ENCODE measurements at places on chromosomes 6 and 20.
A peak's percentile ranks its signal among the peaks of the same experiment; 100 is the strongest.

DNA sequence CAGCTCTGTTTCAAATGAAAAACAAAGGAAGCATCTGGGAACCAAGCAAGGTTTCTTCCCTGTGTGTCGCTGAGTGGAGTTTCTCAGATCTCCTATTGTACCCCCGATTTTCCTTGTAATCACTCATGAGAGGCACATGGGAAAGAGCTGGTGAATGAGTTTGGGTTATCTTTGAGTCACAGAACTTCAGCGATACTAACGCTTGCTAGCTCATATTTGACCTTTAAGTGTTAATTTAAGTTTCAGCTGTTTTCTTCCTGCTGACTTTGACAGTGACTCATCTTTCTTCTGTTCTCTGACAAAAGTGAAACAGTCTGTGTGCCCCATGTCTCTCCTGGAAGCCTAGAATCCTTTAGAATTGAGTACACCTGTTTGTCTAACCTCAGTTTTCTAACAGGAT is 261.1 kb upstream of the RGS17 start:
- no peak for DNase-seq

DNA sequence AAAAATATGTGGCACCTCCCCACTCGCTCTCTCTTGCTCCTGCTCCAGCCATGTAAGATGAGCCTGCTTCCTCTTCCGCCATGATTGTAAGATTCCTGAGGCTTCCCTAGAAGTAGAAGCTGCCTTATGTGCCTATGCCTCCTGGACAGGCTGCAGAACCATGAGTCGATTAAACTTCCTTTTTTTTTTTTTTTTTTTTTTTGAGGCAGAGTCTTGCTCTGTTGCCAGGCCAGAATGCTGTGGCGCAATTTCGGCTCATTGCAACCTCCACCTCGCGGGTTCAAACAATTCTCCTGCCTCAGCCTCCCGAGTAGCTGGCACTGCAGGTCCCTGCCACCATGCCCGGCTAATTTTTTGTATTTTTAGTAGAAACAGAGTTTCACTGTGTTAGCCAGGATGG is 112.5 kb downstream of the FAM217A start:
- DNase-seq = no peak

GRCh38 chr6:104771258-104771832 is 88.4 kb downstream of the HACE1 start:
- no peak for DNase-seq

DNA sequence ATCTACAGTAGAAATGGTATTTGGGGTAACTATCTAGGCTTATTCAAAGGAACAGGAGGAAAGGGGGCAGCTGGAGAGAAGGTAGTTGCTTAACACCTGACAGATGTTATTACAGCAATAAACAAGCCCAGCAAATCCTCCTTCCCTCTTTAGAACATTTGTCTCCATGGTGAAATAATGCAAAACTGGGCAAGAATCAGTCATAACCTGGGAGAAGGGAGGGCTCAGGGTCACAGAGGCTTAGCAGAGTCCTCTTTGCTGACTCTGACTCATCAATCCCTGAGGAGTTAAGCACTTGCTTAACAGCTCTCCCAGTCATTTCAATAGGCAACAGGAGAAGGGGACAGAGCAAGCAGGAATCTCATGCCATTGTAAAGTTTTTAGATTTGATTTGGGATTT is 230.3 kb downstream of the IBTK start:
- no peak for DNase-seq

DNA sequence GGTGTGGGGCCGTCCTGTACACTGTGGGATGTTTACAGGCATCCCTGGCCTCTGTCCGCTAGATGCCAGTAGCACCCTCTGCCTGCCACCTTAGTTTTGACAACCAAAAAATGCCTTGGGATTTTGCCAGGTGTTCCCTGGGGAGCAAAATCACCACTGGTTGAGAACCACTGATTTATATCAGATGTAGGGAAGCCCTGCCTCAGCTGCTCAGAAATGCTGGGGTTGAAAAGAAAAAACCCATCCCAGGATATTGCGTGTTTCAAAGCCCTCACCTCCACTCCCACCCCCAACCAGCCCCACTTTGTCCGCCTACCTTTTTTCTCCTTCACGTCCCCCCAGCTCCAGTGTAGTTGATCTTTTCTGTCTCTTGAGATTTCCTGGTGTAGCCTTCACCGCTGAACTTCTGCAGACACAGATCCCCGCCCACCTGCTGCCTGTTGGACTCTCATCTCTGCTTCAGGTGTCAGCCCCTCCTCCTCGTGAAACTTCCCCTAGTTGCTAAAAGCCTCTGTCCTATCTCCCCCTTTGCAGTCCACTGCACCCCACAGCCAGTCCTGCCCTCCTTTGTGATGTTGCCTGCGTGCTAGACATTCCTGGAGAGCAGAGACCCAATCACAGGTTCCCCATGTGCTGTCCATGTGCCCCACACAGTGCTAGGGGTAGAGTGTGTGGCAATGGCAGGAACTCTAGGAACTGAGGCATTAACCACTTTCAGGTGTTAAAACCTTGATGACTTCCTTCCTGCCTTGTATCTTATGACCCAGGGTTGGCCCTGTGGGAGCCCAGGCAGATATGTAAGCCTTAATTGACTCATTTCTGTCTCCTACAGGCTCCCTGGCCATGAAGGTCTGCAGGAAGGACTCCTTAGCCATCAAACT is 98.9 kb downstream of the TBC1D7 start:
- no peak for DNase-seq

- peak; percentile 39 for DNase-seq
These were observed 148.3 kb upstream of the RPS6KA2 start for GRCh38 chr6:166775180-166775922.

Measured in activated CD8-positive, alpha-beta memory T cell treated with anti-CD3 and anti-CD28 coated beads for 1 hour (primary cell).